MCF 10A (cell line): ENCODE measurements at places on chromosomes 5 and 9.

DNA sequence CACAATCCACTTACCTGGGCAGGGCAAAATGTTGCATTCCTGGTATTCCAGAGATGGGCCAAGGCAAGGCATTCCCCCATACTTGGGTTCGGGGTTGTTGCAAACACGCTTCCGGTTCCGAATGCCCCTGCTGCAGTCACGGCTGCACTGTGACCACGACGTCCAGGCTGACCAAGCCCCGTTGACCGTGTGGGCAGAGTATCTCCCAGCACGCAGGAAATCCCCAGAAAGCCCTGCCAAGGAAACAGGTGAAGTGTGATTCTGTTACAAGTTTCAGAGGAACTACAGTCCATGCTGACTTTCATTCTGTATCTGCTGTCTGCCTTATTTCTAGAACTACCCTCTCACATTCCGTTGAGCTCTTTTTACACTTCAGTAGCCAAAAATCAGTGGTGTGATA is 483.0 kb downstream of the SEMA5A start:
- DNase-seq: no peak

DNA sequence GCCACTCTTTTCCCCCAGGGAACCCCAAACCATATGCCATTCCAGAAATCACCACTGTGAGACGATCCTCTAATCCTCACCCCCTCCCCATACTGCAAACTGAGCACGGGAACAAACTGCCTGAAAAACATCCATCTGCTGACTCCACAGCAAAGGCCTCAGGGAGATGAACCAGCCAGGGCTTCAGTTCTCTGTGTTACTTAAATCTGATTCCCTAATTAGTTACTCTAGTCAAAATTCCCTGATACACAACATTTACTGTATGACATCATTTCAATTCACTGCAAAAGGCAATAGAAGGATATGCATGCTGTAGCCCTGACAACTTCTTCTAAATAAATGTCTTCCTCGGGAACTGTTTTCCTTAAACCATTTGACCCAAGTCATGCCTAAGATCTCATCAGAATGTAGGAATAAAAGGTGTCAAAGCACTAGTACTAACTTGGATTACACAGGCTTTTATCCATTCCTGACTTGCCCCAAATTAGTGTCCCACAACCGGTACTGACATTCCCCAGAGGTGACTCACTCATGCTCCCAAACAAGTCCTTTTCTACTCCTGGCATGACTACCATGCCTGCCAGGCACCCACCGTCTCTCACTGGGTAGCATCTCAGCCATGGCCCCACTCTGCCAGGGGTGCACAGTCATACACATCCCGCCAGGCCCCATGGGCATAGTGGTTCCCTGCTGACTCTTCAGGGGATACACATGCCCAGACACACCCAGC is 35.0 kb downstream of the MTX3 start:
- DNase-seq: peak; percentile 75

DNA sequence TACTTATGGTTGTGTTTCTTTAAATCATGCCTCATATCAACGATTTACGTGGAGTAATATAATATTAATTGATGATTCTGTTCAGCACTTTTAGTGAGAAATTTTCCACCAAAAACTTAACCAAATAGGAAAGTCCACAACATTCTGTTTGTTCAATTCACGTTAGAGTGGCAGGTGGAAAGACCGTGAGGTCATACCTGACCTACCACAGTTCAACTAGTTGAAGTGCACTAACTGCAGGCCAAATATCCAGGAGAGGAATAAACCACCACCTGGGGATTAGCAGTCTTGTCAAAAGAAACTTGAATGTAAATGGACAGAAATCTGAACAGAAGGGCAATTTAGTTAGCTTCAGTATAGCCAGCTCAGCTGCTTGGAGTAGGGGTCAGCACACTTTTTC is 577.7 kb downstream of the KIF4B start:
- no peak for DNase-seq

- no peak for DNase-seq
These were observed 114.1 kb downstream of the CSNK1G3 start for GRCh38 chr5:123626051-123626450.

DNA sequence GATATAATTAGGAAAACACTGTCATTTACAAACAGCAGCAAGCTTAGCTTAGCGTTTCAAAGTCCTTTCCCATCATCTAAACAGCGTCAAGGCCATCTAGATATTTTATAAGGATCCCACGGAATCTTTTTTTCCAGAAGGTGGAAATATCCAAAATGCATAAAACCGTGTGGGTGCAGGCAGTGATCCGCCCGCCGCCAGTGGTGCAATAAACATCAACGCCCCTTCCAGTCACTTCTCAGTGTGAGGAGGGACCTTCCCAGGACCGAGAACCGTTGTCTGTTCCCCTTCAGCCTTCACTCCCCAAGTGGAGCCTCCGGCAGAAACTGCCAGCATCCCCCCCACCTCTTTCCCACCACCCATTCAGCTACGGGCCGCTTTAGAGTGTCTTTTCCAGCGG is 22.9 kb downstream of the OLFM1 start:
- no peak for DNase-seq

DNA sequence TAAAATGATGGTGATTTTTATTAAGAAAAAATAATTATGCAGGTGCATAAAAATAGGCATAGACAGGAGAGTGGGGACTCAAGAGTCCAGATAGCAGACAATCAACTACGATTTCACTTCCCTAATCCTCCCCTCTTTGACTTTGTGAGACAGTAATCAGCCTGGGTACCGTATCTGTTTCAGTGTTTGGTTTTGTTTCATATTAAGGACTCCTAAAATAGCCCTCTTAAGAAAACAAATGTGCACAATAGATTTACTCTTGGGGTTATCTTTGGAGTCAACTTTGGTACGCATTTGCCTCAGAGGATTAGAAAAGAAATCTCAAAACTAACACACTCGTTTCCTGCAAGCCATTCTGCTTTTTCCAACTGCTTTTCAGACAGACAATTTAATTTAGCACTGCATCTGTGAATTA is 96.3 kb downstream of the ZNF608 start:
- no peak for DNase-seq

DNA sequence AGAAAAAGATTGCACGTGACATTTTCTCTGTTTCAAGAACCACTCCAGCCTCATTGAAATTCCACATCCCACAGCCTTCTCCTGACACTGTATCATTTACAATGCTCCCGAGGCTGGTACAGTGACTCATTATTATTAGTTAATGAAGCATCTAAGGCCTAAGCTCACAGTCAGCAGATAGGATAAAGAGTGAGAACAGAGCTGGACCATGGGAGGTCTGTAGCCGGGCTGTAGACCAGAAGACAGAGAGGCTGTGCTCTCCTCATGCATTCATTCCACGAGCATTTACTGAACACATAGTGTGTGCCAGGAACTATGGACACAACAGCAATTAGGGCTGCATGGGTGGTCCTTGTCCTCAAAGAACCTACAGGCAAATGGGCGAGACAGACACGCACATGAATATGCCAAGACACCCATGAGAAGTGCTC is 47.3 kb upstream of the GALNT10 start:
- no peak for DNase-seq

DNA sequence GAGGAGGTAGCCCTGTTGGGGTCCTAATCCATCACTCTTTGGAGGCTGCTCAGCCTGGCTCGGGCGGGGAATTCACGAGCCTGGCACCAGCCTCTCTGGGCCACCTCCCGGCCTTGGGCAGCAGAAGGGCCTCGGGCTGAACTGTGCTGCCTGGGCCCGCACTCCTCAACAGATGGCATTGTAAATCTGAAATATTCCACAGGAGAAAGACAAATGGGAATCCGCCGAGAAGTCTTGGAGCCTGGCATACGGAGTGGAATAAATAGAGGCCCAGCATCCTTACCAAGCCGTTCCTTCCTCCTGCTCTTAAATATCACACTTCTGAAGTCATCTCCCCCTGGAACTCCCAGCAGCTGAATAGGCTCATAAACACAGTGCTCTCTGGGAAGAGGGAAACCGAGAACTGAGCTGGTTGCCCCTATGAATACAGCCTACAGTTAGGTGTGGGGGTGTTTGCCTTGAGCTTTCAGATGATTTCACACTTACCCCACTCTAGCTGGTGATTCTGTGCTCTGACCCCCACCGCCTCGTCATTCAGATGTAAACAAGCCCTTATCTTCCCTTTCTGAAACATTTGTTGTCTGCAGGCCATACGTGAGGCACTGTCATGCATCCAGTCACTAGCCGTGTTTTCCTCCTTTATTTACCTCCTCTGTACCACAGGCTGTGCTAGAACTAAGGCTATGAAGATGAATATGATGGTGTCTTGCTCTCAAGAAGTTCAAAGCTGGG is 455.0 kb upstream of the CLINT1 start:
- no peak for DNase-seq

DNA sequence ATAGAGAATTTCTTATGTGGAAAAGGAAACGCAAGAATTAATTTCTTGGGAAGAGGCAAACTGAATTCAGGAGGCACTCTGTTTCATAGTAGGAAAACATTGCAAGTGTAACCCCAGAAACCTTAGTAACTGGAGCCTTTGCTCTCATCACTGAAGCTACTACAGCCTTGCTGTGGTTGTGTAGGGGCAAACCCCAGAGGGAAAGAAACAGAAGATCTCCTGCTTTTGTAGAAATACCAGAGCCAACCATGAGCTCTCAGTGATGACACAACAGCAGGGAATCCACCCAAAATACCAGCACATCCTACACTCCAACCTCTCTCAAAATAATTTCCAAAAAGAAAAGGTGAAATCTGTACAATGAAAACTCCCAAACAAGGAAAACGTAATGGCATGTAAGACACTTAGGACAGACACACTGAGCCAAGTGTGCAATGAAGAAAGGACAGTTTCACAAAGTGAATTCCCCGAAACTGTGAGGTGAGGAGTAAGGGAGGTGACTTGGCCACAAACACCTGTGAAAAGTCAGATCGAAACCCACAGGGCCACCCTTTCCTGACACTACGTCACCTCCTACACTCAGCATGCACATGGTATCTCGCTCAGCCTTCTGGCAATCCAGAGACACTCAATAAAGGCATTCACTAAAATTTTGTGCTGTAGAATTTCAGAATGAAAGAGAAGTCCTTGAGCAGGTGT is 8.5 kb upstream of the ACSL6 start:
- no peak for DNase-seq

- DNase-seq: no peak
These were observed 2.5 kb downstream of the LRRC26 start for GRCh38 chr9:137167277-137167746.

DNA sequence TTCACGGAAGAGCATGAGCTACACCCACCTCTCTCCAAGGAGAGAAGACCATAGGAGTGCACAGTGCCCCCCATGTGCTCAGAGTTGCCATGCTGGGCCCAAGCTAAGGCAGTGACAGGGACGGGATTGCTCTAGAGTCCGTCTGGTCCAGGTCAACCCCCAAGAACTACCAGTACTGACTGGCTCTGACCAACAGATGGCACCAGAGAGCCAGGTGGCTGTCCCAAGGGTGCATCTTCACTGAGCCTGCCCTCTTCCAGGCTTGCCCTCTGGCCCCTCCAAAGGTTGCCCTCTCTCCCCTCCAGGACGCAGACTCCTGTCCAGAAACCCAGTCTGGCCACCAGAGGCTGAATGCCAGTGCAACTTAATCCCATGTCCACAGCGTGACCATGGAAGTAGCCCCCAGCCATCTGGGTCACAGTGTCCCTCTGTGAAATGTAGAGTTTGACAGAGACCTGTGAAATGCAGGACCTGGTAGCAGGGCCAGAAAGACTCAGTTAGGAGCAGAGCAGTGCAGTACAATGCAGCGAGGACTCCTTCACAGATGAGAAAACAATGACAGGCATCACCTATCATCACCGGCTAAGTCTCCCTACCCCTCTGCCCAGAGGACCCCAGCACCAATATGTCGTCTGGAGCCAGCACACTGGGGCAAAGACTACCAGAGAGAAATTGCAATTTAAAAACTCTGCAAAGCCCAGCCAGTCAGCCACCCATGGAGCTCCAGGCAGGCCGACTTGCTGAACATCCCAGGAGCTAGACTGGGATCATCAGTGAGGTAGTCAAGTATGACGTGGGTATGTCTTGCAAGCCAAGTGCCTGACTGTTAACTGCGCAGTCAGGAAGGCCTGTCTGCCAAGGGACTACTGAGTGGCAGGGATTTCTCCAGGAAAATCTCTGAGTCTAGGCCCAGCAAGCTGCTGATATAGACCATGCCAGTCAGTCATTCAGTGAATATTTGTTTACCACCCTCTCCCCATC is 7.7 kb upstream of the SKP1 start:
- peak; percentile 87 for DNase-seq

- no peak for DNase-seq
These were observed 116.0 kb upstream of the MAN2A1 start for GRCh38 chr5:109573766-109574165.

GRCh38 chr5:146176805-146177204 is 5.6 kb downstream of the LARS1 start:
- DNase-seq: no peak

DNA sequence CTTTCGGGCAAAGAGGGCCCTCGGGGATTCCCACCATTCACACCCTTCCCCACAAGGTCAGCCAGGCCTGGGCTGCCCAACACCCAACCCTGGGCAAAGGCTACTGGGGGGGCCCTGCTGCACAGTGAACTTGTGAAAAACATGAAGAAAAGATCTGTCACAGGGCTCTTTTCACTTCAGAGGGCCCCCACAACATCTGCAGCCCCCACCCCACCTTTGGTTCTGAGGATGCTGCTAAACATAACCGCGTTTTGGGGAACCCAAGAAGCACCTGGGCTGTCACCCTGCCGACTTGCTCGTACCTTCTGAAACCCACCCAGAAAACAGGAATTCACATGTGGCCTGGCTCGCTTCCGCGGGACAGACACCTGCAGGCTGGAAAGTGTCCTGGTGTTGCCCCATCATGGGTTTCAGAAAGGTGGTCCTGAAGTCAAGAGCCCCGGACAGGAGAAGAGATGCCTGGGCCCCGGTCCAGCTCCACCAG is 29.3 kb downstream of the B4GALT1 start:
- DNase-seq: no peak

DNA sequence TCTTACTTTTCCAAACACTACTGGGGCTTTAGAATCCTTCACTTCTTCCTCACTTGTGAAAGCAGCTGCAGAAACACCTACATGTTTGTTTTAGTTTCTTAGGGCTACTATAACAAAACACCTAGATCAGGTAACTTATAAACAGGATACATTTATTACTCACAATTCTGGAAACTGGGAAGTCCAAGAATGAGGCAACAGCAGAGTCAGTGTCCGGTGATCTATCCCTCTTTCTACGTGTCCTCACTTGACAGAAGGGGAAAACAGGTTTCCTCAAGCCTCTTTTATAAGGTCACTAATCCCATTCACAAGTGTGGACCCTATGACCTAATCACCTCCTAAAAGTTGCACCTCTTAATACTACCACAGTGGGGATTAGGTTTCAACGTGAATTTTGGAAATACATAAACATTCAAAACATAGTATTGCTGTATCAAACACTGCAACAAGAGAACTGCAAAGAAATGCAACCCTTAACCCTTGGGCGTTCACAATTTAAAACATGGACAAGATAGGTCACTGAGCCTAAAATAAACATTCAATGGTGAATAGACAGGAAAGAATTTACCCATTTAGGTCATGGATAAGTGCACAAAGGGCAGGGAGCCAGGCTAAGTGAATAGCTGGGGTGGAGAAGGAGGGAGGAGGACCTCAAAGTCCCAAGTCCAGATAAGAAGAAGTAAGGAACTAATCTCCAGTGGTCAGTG is 104.3 kb downstream of the PIK3R1 start:
- DNase-seq: no peak
